ENCODE measurements at places on chromosomes 7 and 10. TPM values are rescaled to one million over a fixed set of nuclear protein-coding genes. Genes with fewer than 3 reads are reported as not detected.

GRCh38 chr10:88725798-88726197 lies 19.7 kb downstream of the LIPK start:
- H3K36me3 ChIP-seq = no peaks in the 10 kb centered on the region
- H3K27ac ChIP-seq = no peak overlapping the region
- no peak for DNase-seq
- H3K4me3 ChIP-seq = peak overlapping the region; percentile 9
- H3K4me1 ChIP-seq = peaks cover 6% of the 10 kb centered on the region
- peaks cover 10% of the 10 kb centered on the region for H3K27me3 ChIP-seq

- H3K27me3 ChIP-seq = no peaks in the 10 kb centered on the region
- H3K27ac ChIP-seq = no peak overlapping the region
- H3K4me1 ChIP-seq = no peaks in the 10 kb centered on the region
Observed at GRCh38 chr7:25313526-25313925, 85.2 kb upstream of the NPVF start.

Gene JCAD
- total RNA-seq = 0.20 TPM

DNA sequence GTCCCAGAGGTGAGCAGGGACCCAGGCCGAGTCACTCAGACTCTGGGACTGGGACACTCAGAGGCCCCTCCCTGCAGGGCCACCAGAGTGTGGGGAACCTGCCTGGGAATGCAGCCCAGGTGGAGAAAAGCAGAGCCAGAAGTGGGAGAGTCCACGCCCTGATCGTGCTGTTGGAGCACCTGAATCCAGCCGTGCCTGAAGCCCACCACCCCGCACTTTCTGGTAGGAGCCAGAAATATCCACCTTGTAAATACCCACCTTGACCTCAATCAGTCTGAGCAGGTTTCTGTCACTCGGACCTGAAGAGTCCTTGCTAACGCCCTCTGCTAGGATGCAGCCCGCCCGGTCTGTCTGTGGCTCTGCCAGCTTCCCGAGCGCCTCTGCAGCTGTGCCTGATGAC lies 86.7 kb downstream of the PDGFA start:
- no peaks in the 10 kb centered on the region for H3K36me3 ChIP-seq
- H3K27ac ChIP-seq = no peak overlapping the region
- H3K27me3 ChIP-seq = no peaks in the 10 kb centered on the region
- DNase-seq = no peak
- H3K4me1 ChIP-seq = no peaks in the 10 kb centered on the region
- no peak overlapping the region for H3K4me3 ChIP-seq

DNA sequence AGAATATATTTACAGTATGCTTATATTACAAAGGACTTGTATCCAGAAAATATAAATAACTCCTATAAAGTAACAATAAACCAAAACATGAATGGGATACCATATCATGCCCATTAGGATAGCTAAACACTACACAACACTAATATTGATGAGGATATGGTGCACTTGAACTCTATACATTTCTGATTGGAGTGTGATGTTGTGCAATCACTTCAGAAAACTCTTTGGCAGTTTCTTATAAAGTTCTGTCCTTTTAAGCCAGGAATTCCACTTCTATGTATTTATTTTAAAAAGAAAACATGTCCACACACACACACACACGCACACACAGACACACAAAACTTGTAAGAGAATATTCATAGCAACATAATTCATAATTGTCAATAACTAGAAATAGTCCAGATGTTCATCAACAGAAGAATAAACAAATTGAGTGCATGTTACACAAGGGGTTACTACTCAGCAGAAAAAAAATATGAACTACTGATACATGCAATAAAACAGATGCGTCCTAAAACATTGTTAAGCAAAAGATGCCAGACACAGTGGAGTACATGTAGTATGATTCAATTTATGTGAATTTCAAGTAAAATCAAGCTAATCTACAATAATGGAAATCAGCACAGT lies 416.0 kb downstream of the PLXDC2 start:
- H3K27ac ChIP-seq = no peak overlapping the region
- H3K4me3 ChIP-seq = no peak overlapping the region
- H3K4me1 ChIP-seq = no peaks in the 10 kb centered on the region
- no peaks in the 10 kb centered on the region for H3K36me3 ChIP-seq

GRCh38 chr7:34070511-34071323 lies 165.4 kb downstream of the BMPER start:
- H3K36me3 ChIP-seq = no peaks in the 10 kb centered on the region
- peaks cover 1% of the 10 kb centered on the region for H3K4me1 ChIP-seq
- H3K27ac ChIP-seq = no peak overlapping the region

- no peak overlapping the region for H3K4me3 ChIP-seq
- no peaks in the 10 kb centered on the region for H3K27me3 ChIP-seq
- DNase-seq = no peak
- H3K4me1 ChIP-seq = peaks cover 25% of the 10 kb centered on the region
- H3K27ac ChIP-seq = no peak overlapping the region
Observed at GRCh38 chr10:112370424-112370819, 3.5 kb upstream of the ACSL5 start.

- DNase-seq = no peak
- H3K36me3 ChIP-seq = no peaks in the 10 kb centered on the region
- H3K27ac ChIP-seq = no peak overlapping the region
- no peaks in the 10 kb centered on the region for H3K27me3 ChIP-seq
- no peak overlapping the region for H3K4me3 ChIP-seq
Observed at GRCh38 chr10:63696205-63696604, 175.0 kb downstream of the REEP3 start.

GRCh38 chr7:95758187-95758586 lies 14.2 kb upstream of the DYNC1I1 start:
- no peaks in the 10 kb centered on the region for H3K36me3 ChIP-seq
- no peak overlapping the region for H3K4me3 ChIP-seq
- no peaks in the 10 kb centered on the region for H3K4me1 ChIP-seq
- H3K27me3 ChIP-seq = peaks cover 4% of the 10 kb centered on the region

GRCh38 chr7:12564996-12565764 lies 5.3 kb upstream of the SCIN start:
- no peaks in the 10 kb centered on the region for H3K36me3 ChIP-seq
- H3K27ac ChIP-seq = no peak overlapping the region
- no peak for DNase-seq
- no peak overlapping the region for H3K4me3 ChIP-seq
- H3K4me1 ChIP-seq = peaks cover 16% of the 10 kb centered on the region
- peaks cover 21% of the 10 kb centered on the region for H3K27me3 ChIP-seq

Gene HYAL4
- total RNA-seq = not detected
